ENCODE measurements at places on chromosomes 5 and 9.

DNA sequence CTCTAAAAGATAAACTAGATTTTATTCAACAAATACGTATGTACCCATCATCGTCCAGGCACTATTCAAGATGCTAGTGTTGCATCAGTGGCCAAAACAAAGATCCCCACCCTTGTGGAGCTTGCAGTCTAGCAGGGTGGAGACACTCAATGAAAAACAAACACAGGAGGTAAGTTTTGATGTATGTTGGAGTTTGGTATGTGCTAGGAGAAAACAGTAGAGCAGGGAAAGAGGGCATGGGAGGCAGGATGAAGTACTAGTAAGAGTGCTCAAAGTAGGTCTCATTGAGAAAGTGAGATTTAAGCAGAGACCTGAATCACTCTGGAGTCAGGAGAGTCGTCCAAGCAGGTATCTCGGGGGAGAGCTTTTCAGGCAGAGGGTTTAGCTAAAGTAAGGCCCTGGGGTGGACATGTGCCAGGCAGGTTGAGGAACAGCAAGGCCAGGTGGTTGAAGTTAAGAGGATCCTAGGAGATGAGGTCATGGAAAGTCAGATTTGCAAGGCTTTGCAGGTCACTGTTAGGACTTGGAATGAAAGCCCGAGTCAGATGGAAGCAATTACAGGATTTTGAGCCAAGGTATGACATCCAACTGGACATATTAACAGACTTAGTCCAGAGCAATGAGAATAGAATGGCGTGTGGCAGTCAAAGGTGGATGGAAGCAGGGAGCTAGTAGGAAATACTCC lies 9.2 kb downstream of the SNX18 start:
- no peak for DNase-seq

- DNase-seq, result no peak
Observed at GRCh38 chr5:32604800-32605765, 19.7 kb downstream of the SUB1 start.

DNA sequence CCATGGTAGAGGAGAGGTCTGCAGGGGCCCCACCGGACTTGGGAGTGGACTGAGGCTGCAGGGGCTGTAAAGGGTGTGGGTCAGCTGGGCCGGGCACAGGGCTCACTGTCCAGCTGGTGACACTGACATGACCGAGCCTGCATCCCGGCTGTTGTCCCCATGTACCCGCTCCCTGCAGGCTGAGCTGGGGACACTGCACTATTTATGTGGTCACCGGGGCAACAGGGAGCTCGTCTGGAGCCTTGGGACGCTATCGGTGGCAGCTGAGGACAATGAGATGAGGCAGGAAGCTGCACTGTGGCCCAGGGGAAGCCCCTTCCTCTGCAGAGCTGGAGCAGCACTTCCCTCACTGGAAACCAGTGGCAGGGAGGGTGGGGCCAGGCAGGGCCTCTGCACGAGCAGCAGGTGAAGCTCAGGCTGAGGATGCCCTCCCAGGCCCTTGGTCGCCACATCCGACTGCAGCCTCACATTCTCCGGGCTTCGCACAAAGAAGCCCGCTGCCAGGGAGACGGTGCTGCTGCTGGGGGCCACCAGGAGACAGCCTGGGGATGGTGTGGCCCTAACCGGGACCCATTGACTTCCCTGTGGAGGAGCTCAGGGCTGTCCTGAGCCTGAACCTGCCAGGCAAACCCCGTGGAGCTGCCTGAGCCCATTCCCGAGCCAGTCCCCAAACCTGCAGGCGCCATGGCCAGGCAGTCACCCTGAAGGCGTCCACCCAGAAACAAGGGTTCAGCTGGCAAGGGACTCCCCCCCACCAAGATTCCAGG lies 26.4 kb downstream of the ZDHHC11B start:
- DNase-seq, result no peak

GRCh38 chr5:148880197-148880596 lies 53.8 kb downstream of the ADRB2 start:
- no peak for DNase-seq

DNA sequence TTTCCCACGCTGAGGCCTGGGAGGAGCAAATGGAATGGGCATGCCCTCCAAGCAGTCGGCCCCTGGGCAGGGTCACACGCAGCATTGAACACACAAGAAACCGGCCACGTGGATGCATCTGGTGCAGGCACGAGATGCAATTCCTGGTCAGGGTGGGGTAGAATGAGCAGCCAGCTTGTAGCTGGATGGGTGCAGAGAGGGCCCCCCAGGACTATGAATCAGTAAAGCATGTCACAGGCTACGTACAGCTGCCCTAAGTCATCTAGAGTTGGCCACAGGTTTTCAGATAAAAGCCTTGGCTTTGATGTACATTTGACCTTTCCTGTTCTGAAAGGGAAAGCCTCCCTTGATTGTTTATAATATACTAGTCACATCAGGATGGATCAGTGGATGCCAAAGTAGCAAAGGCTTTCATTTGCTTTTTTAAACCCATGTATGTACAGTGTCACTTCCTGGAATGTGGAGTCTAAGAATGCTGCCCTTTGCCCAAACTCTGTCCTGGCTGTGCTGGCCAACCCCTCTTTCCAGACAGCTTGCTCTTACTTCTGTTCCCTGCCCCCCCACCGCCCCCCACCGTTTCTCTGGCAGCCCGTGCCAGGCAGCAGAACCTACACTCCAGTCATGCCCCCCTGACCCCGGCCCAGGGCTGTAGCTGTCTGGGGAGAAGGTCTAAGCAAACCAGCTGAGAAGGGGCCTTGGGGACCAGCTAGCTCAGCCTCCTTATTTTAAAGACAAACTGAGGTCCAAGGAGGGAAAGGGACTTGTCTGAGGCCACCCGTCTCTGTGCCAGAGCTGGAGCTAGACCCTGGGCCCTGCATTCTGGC lies 169.2 kb downstream of the HSPA4 start:
- peak; percentile 62 for DNase-seq

DNA sequence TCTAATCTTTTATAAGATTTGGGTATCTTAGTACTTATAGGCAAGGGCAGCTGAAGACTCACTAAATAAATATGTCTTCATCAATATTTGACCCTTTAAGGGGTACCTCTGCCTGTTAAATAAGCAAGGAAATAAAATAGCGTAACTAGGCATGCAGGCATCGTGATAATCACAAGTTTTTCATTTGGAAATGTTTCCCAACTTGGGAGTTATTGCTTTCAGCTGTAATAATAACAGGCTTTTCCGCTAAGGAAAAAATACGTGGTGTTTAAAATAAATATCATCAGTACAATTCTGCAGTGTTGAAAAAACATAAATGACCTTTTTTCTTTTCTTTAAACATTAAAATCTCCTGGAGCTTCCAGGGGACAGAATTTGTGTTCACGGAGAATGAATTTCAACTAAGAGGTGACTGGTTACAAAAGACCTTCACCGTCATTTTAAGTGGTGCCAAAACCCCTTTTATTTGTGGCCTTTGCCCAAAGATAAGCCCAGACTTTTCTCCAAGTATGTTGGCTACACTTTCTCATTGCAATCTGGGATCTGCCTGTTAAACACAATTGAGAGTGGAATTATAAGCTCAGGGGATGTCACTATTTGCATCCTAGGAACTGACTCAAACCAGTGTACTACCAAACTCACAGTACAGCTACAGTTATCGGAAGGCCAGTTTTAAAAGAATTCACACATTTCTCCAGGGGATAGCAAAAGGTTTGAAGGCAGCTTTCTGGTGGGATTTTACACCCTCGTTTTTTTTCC lies 218.6 kb downstream of the FBXL7 start:
- no peak for DNase-seq

- DNase-seq, result peak; percentile 96
Observed at GRCh38 chr9:123069010-123069481, 35.6 kb downstream of the GPR21 start.

DNA sequence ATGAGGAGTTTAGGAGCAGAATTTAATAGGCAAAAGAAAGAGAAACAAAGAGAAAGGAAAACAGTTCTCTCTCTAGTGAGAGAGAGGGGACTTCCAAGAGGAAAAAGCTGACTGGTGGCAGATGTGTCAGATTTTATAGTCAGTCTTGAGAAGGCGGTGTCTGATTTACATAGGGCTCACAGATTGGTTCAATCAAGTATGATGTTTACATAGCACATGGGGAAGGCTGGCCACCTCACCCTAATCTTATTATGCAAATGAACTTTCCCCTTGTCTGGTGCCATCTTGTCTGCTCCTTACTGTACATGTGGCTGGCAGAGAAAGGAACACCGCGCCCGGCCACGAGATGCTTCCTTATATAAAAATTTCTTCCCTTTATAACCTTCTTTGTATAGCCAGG lies 24.7 kb downstream of the UNC13B start:
- no peak for DNase-seq

GRCh38 chr9:13213337-13213736 lies 66.2 kb downstream of the MPDZ start:
- DNase-seq, result peak; percentile 34
